ENCODE measurements at places on chromosomes 11 and 22. TPM values are rescaled to one million over a fixed set of nuclear protein-coding genes. Genes with fewer than 3 reads are reported as not detected.

Gene FOSL1
- 54.0 TPM for total RNA-seq

Gene ZNF408
- total RNA-seq, result 10.4 TPM

Gene ARHGEF17
- 6.0 TPM for total RNA-seq

Gene HTR3A
- not detected for total RNA-seq

Gene POU2AF3
- total RNA-seq, result not detected

Gene OR5B21
- total RNA-seq, result not detected

Gene PNPLA5
- total RNA-seq, result not detected

Gene LARGE2
- total RNA-seq, result 1.0 TPM

All from Daoy (cell line).